NCI-H446 (cell line): ENCODE measurements at places on chromosomes 4 and X.

DNA sequence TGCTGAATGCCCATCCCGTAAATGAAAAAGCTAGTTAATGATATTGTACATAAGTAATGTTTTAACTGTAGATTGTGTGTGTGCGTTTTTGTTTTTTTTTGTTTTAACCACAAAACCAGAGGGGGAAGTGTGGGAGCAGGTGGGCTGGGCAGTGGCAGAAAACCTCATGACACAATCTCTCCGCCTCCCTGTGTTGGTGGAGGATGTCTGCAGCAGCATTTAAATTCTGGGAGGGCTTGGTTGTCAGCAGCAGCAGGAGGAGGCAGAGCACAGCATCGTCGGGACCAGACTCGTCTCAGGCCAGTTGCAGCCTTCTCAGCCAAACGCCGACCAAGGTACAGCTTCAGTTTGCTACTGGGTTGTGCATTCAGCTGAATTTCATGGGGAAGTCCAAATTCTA lies at the start of gene SPP1:
SPP1 (plus strand) TSS at position 249 of the 400 bp plus-strand sequence. CDS start 1,182 bp downstream, outside the sequence.
- no peak for DNase-seq

- no peak for DNase-seq
Observed at GRCh38 chr4:78774417-78774816, 1.7 kb upstream of the BMP2K start.

DNA sequence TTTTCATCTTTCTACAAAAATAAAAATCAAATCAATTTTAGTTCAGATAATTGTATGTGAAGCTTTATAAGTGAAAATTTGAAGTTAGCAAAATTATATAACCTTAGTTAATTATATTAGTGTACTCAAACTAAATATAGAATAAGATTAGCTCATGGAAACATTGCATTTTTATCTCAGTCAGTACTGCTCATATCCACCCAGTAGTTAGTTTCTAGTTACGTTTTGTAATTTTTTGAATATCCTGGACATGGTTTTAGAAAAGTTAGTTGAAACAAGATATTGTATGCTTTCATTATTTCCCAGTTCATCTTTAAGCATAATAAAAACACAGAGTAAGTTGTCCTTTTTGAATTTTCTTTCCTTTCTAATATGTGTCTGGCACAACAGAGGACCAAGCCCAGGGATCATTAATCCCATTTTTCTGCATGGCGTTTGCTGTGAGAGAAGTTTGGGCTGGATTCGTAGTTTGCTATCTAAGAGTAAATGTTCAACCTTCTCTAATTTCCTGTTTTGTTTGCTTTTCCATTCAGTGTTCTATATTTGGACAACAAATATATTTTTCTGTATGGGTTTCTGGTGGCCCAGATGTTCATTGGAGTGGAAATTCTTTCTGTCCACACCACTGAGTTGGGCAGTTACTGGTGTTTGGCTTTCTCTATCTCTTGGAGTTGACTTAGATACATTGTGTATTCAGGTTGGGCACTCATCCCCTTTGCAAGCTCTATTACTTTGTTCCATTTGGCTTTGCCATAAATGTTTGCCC lies 12.1 kb downstream of the TBL1X start:
- DNase-seq: no peak

GRCh38 chr4:54683616-54684346 lies 26.0 kb downstream of the KIT start:
- DNase-seq: no peak

- DNase-seq: no peak
Observed at GRCh38 chr4:7924570-7924969, 15.1 kb downstream of the AFAP1 start.

DNA sequence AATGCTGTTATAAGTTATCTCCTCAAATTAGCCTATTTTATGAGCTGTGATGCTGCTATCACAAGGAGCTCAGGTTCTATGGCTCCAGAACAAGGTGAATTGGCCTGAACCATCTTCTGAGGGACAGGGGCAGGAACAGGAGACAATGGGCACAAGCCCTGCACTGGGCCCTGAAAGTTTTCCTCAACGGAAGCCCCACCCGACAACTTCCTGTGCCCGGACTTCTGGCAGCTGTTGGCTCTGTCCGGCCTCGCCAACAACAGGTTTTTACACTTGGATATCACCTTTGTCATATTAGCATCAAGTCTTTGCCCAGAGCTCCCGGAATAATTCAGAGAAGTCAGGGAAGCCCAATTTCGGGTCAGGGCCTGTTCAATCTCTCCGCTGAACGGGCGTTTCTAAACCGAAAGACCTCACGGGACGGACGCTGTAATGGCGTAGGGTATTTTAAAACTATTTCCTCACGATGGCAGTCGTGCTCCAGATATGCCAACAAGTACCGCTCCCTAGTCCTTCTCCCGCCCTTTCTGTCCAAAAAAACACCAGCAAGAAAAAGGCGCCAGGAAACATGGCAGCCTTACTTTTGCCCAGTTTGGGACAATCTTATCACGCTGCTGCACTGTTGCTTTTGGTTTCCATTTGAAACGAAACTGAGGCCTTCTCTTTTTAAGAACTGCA lies 201.0 kb upstream of the STK26 start:
- DNase-seq: no peak

DNA sequence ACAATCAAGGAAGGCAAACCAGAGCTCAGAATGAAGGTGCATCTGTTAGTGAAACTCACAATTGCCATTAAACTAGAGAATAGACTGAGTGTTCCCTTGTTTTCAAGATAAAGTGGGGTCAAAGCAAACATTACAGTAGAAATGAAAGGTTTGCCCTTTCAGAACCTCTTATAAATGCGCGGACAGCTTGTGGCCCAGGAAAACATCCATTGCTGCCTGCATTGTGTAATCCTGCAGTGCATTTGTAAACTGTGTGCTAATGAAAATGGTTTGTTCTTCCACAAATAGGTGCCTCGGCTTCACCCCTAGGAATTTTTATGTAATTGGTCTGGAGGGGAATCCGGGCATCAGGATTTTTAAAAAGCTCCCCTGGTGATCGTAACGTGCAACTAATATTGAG lies 62.8 kb downstream of the SNX25 start:
- no peak for DNase-seq

DNA sequence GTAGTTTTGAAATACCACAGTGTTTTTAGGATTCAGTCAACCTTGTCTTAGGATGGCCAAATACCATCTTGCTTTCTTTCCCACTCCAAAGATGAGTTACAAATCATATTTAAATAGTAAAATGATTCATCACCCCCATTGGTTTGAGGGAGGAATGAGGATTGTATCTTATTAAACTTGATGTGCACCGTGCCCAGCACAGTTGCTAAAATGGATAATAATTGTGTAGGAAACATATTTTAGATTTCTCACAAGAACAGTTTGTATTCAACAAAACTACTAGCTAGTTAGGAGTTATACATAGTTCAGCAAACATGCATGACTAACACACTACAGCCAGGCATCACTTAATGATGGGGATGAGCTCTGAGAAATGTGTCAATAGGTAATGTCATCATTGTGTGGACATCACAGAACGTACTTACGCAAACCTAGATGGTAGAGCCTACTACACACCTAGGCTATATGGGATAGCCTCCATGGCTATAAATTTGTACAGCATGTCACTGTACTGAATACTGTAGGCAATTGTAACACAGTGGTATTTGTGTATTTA lies 245.4 kb downstream of the FBXW7 start:
- no peak for DNase-seq

- DNase-seq: no peak
Observed at GRCh38 chr4:137122876-137123275, 409.4 kb downstream of the PCDH18 start.

- peak; percentile 78 for DNase-seq
Observed at GRCh38 chrX:133495464-133496391, 80.4 kb upstream of the GPC4 start.

DNA sequence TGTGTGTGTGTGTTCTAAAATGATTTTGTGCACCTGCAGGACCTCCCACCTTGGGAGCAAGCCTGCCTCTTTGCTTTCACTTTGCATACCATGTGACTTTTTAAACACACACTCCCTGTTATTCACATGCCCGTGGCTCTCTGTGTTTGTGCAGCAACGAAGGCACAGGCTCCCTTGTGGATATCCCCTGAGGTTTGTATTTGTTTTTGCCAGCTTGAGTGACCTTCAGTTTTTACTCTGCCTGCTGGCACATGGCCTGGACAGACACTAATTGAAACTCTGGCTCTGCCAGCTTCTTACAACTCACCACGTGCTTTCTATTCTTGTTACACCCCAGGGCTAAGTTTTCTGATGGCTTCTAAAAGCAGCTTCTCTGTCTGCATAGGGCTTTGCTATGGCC lies 885.8 kb downstream of the SH3BGRL start:
- no peak for DNase-seq
